Sigmoid colon (tissue), 7 donors: ENCODE measurements at places on chromosomes 5 and 9. TPM values are rescaled to one million over a fixed set of nuclear protein-coding genes. Genes with fewer than 3 reads are reported as not detected.

Gene FAXDC2
- total RNA-seq: 85.0 TPM

Gene TIMD4
- 0.66 TPM for total RNA-seq

Gene CSF2
- not detected for total RNA-seq

Gene PRR7
- total RNA-seq: 1.2 TPM

Gene SGCD
- 15.0 TPM for total RNA-seq

Gene CDX1
- 0.71 TPM for total RNA-seq

Gene ANKRD18B
- total RNA-seq: not detected

Gene TRIP13
- total RNA-seq: not detected

DNA sequence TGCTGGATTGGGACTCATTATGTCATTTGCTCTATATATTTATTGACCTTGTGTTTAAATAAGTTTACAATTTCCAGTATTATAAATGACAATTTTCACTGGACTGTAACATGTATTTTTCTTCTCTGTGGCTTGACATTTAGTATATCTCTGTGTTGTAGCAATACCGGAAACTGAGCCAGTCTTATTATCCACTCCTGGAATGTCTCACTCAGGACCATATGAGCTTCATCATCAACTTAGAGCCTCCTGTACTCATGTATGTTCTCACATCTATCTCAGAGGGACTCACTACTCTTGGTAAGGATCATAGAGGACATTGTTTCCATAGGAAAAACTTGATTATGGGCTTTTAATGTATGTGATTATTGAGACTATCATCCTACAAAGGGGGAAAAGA is 66.5 kb upstream of the TLX3 start:
- DNase-seq: no peak

DNA sequence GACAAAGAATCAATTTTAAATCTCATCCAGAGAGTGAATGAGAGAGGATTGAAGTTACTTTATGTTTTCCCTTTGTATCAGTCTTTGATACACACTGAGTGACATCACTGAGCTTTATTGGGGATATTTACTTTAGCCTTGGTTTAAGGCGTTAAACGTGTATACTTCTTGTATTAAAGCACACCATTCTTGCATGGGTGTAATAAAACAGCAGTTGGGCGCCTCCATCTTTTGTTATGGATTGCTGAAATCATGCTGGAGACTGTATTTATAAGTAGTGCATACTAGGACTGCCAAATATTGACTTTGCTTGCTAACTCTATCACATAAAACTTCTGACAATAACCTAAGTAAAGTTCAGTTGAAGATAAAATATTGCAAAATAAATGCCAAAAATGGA is 1755.8 kb upstream of the WWC1 start:
- no peak for DNase-seq

- no peak for DNase-seq
These were observed 71.3 kb upstream of the RAPGEF6 start for GRCh38 chr5:131706281-131706680.

DNA sequence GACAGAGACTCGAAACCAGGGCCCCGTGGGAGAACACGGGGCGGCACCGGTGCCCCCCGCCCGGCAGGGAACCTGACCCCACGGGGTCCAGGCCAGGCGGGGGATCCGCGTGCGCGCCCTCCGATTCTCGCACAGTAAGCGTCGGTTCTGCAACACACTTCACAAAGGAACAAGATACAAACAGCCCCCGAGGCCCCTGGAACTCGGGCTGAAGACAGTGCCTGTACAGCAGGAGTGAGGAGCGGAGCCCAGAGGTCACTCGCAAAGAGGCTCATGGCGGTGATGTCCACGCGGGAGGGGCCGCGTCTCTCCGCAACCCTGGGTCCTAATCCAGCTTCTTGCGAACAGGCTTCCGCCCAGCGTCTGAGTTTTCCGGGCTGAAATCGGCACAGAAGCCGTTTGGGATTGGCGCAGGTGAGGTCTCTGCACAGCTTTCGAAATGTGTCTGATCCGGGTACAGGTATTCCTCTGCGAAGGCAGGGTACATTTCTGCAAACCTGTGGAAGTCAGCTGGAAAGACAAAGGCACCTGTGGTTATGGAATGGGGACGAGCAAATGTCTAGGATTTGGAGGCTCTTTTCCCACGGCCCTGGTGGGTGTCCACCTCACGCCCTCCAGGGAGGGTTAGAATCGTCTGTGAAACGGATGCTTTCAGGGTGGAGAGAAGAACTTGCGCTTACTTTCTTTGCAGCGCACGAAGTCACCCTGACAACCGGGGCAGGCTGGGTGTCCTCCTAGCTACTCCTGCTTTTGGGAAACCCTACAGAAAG is 18.3 kb upstream of the SLC6A3 start:
- DNase-seq: no peak

DNA sequence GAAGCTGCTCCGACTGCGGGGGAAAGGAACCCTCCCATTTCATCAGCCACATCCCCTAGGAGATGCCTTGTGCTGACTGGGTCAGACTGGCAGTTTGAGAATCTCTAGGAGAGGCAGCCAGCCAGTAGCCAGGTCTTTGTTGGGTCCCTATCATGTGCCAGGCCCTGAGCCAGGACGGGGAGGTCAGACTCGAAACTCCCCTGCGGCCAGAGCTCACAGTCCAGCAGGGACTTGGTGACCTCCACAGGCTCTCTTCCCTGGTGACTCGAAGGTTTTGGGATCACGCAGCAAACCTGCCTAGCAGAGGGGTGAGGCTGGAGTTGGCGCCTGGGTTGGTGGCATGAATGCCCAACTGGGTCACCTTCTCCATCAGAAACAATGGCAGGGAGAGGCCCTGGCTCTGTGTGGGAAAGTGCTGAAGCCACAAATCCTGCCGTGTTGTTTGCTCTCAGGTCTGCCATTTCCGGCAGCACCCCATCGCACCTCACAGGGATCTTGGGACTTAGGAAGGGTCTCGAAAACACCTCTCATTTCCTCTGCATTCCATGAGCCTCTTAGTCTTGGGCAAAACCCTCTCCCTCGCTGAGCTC is 14.4 kb upstream of the ORM1 start:
- peak; percentile 37 for DNase-seq

DNA sequence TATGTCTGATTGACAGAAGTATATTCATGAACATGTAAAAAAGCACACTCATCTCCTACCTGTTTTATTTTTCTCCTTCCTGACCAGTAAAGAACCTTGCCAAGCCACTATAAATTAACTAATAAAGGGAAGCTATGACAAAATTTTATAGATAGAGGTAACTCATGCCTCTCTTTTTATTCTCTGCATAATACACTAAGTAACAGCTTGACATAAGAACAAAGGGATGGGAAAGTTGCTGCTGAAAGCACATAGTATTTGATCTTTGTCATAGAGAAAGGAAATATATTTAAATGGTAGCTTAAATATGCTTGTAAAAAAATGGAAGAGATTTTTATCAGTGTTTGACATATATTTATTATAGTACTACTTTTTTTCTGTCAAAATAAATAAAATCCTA is 1065.7 kb upstream of the CDH9 start:
- no peak for DNase-seq

- no peak for DNase-seq
These were observed 69.3 kb upstream of the NIPAL4 start for GRCh38 chr5:157390551-157391297.

DNA sequence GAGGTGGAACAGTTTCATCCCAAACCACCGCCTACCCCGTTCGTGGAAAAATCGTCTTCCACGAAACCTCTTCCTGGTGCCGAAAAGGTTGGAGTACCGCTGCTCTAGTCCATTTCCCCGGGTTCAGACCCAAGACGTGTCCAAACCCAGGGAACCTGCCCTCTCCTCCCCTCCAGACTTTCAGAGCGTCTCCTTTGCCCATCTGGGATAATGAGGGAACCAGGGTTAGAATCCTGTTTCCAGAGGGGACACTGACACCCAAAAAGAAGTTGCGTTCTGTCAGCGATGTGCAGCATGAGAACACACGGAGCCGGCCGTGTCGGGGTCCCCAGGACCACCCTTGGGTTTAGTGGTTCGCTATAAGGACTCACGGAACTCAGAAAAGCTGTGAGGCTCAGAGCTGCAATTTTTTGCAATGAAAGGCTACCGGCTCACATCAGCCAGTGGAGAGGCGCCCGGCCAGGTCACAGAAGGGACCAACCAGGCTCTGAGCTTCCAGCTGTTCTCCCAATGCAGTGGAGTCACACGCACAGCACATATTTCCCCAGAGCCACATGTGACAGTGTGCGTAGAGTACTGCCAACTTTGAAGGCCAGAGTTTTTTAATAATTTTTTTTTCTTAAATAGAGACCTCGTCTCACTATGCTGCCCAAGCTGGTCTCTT is 19.4 kb downstream of the LAMC3 start:
- no peak for DNase-seq

DNA sequence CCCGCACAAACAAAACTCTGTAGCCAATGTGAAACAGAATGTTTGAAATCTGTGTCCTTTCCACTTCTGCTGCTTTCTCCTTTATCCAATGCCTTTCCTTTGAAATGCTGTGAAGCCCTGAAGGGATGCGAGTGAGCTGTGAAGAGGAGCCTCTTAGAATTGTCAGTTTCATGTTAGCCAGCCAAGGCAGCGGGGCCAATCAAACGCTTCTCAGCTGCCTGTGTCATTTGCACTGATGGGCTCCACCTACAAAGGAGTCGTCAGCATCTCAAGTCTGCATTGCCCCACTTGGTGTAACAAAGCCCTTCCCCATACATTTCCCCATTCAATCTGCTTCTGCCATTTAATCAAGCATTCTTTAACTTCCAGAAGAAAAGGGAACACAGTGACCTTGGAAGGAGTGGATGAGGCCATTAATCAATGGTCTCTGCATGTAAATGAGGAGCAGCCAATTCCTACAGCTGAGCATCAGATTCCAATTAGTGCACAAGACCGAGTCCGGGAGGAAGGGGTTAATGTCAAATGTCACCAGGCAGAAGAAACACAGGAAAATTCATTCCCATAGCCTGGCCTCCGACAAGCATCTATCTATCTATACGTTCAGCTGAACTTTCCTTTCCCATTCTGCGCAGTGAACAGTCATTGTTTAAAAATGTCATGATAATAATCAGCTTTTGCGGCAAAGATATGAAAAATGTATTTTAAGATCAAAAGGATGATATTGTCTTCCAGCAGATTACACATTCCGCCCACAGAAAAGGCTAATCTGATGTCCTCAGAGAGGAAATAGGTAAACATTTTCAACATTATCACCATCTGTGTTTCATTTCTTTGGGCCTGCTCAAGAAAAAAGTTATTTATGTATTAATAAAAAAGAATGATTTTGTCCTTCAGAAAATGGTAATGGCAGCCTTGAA is 154.6 kb downstream of the FSTL4 start:
- DNase-seq: no peak

- DNase-seq: no peak
These were observed 297.1 kb downstream of the FBXL7 start for GRCh38 chr5:15797116-15797515.

- DNase-seq: no peak
These were observed 121.3 kb upstream of the KLF9 start for GRCh38 chr9:70535546-70536323.

DNA sequence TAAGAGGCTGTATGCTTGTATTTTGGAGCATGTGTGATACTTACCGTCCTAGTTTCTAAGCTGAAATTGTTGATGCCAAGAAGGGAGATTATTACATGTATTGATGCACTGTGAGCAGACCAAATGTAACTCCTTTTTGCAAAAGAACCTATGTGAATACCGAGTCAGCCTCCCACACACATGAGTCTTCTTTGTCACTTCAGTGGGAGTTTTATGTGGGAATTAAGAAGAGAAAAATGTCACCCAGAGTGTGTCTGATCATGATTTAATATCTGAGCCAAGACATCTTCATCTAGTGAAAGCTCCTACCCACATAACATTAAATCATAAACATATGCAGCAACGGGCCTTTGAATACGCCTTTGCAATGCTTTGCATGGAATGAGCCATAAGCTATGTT is 380.3 kb upstream of the ACTBL2 start:
- DNase-seq: no peak

GRCh38 chr5:61881821-61882487 is 424.1 kb upstream of the KIF2A start:
- DNase-seq: no peak

- no peak for DNase-seq
These were observed 38.6 kb downstream of the HMGCS1 start for GRCh38 chr5:43274435-43275114.
